MM.1S (cell line): ENCODE measurements at places on chromosomes 1 and 21.

DNA sequence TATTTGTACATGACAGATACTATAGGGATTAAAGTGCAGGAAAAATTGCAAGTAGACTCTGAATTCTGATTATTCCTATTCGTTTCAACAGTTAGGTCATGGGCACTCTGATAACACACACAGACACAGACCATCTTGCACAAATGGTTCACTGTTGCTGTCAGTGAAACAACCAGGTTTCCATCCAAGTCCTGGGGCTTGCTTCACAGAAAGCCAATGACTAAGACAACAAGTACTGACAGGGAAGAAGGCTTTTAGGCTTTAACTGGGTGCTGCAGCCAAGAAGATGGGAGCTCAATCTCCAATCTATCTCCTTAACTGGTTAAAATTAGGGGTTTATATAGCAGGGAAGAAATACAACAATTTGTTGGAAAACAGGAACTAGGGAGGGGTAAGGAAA, 57.6 kb downstream of the RIMS3 start:
- DNase-seq = no peak

GRCh38 chr1:163124812-163125211, 55.7 kb downstream of the RGS4 start:
- DNase-seq = no peak

GRCh38 chr1:212629450-212630157, 21.0 kb downstream of the ATF3 start:
- no peak for DNase-seq

DNA sequence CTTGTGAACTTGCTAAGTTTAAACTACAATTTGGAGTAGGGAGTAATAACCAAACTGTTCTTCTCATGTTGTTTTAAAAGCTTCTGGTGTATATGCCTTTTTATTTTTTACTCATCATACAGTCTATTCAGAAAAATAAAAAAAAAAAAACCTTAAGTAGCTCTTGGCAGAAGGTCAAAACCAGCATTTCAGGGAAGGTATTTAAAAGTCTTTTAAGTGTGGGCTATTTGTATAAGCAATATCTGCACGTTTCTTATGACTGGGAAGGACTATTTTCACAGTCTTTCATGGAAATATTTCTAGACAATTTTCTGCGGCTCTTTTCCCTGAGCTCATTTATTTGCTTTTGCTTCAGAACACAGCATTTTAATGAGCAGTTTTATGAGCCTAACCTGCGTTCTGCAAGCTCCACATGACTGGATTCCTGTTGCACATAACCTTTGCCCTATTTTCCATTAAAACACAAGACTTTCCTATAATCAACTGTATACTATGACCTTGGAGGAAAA, 60.9 kb upstream of the C1orf105 start:
- no peak for DNase-seq
